ENCODE measurements at places on chromosomes 2 and 18. TPM values are rescaled to one million over a fixed set of nuclear protein-coding genes. Genes with fewer than 3 reads are reported as not detected.
A peak's percentile ranks its signal among the peaks of the same experiment; 100 is the strongest.

Gene OTOS
- not detected for total RNA-seq

Gene ZAP70
- total RNA-seq: 0.82 TPM

Gene PPP1R1C
- 2.8 TPM for total RNA-seq

DNA sequence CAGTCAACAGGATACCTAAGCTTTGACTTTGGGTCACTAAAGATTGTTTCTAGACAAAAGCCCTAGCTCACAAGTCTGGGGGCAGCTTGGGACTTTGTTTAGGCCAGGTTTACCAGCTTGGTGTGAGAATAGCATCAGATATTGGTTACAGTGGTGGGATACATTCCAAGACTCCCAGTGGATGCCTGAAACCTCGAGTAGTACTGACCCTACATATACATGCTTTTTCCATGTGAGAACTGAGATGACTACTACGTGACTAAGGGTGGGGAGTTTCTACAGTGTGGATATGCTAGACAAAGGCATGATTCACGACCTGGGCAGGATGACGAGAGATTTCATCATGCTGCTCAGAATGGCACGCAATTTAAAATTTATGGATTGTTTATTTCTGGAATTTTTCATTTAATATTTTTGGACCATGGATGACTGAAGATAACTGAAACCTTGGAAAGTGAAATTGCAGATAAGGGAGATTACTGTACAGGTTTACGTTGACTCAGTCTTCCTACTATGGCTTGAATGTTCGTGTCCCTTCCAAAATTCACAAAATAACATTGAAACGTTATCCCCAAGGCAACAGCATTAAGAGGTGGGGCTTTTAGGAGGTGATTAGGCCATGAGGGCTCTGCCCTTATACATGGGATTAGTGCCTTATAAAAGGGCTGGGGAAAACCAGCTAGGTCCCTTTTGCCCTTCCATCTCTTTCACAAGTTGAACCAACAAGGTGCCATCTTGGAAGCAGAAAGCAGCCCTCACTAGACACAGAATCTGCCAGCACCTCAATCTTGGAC lies 50.2 kb upstream of the CTAGE1 start:
- no peaks in the 10 kb centered on the region for H3K36me3 ChIP-seq
- peak overlapping the region; percentile 99 for H3K27ac ChIP-seq
- peaks cover 74% of the 10 kb centered on the region for H3K4me1 ChIP-seq
- H3K4me3 ChIP-seq: no peak overlapping the region

- H3K4me3 ChIP-seq: no peak overlapping the region
- H3K36me3 ChIP-seq: no peaks in the 10 kb centered on the region
- no peak overlapping the region for H3K27ac ChIP-seq
- no peaks in the 10 kb centered on the region for H3K4me1 ChIP-seq
Measured at GRCh38 chr2:239955087-239955988, 69.8 kb downstream of the NDUFA10 start.

DNA sequence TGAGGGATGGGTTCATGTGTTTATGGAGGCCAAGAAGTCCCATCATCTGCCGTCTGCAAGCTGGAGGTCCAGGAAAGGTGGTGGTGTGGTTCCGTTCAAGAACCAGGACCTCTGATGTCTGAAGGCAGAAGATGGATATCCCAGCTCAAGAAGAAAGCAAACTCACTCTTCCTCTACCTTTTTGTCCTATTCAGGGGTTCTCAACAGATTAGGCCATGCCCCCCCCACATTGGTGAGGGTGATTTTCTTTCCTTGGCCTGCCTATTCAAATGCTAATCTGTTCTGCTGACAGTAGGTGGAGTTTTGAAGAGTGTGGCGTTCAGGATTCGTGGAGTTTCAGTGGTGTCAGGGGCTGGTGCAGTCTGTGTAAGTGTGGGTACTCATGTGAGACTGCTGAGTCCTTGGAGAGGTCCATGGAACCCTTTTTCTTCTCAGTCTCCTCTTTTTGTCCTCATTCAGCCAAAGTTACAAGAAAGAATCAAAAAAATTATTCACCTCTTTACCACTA lies 5.9 kb downstream of the MSL3B start:
- no peak for DNase-seq
- no peak overlapping the region for H3K4me3 ChIP-seq
- no peak overlapping the region for H3K27ac ChIP-seq
- H3K4me1 ChIP-seq: no peaks in the 10 kb centered on the region
- H3K36me3 ChIP-seq: no peaks in the 10 kb centered on the region
- H3K27me3 ChIP-seq: no peaks in the 10 kb centered on the region

GRCh38 chr18:55088561-55088960 lies 129.3 kb upstream of the CCDC68 start:
- H3K36me3 ChIP-seq: no peaks in the 10 kb centered on the region
- H3K4me1 ChIP-seq: peaks cover 14% of the 10 kb centered on the region
- no peak overlapping the region for H3K27ac ChIP-seq
- no peaks in the 10 kb centered on the region for H3K27me3 ChIP-seq
- H3K4me3 ChIP-seq: no peak overlapping the region
- DNase-seq: no peak

GRCh38 chr2:126495189-126495588 lies 160.8 kb upstream of the GYPC start:
- H3K4me3 ChIP-seq: no peak overlapping the region
- H3K27ac ChIP-seq: no peak overlapping the region
- H3K4me1 ChIP-seq: no peaks in the 10 kb centered on the region
- no peaks in the 10 kb centered on the region for H3K27me3 ChIP-seq

Measured in Caco-2 (cell line).